ENCODE measurements at places on chromosomes 3 and 15.
A peak's percentile ranks its signal among the peaks of the same experiment; 100 is the strongest.

GRCh38 chr15:73388256-73388781, 19.6 kb upstream of the HCN4 start:
- no peak for DNase-seq

DNA sequence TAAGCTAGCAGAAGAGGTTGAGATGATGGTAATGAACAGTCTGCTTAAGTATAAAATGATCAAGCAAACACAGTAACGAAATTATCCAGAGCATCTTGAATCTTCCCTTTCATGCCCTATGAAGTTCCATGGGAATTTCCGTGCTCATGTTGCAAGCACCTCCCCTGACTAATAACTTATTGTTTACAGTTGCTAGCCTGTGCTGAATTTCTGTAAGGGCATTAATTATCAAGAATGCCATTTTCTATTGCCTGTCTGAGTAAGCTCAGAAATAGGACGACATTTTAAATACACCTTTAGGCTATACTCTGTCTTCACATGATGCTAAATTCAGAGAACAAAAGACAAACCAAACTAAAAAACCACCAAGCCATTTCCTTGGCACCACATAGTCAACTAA, 257.5 kb upstream of the LRTM1 start:
- no peak for DNase-seq

DNA sequence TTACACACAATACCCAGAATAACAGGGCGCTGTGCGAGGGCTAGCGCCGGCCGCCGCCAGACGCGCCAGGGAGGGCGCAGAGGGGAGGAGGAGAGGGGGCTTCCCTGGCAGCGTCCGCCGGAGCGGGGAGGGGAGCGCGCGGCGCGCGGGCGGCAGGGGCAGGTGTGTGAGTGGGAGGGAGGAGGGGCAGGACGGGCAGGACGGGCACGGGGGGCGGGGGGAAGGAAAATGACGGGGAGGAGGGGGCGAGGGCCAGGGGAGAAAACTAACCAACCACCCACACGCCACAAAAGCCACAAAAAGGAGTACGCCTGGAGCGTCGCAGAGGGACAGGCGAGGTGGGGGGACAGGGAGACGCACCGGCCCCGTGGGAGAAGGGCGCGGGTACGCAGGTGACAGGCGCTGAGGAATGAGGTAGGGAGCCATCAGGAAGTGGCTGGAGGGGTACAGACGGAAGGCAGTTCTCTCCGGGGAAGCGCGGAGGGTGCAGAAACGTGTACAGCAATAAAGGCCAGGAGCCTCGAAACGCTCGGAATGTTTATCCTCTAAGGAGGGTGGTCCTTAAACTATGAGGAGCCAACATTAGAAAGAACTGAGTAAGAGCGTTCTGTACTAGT, 610 bp upstream of the SATB1 start:
- DNase-seq = peak; percentile 72

DNA sequence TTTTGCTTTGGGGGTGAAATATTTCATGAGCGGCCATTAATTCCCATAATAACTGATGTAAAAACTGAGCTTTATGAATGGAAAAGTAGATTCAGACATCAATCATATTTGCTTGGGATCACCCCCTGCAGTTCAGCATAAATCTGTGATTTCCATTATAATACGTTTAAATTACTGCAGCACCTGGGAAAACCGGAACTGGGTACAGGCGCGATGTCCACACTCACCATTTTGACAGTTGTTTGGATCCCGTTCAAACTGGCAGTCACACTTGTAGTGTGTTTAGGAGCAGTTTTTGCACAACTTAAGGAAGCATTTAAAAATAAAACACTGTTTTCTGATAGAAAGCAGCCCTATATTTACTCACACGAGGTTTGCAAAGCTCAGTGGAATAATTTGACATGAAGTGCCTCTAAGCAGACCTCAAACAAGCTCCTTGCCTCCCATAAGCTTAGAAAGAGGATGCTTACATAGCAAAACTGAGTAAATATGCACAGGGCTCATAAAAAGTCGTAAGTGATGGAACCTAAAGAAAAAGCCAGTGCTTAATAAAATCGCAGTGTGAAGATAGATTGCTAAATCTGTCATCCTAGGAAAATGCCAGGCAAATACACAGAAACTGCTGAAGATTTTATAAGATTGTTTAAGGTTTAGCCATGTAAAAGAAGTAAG, 377.6 kb downstream of the PTPRG start:
- DNase-seq = no peak

DNA sequence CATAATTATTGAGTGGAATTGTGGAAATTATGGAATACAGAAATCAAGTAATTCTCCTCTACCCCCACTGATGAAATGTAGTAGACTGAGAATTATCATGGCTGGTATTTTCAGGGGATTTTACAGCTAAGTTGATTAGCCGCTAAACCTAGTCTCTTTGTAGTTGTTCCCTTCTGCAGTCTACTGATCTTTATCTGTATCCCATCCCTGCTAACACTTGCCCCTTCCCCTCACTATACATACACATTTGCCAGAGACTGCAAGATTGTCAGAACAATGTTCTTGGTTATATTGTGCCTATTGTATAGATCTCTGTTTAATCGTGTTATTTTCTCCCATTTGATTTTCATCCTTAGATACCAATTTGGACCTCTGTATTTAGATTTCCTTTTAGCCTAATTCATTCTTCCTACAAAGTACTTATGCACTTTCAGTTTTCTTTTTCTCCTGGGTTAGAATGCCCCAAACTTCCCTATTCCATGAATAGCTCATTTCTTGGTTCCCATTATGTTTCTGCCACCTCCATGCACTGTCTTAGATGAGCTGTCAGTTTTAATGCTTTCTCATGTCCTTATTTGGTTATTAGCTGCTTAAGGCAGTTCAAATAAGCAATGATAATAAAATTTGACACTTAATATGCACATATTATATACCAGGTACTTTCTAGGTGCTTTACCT, 86.9 kb downstream of the CDIN1 start:
- DNase-seq = no peak

- DNase-seq = no peak
Measured at GRCh38 chr3:139292711-139293664, 50.8 kb upstream of the MRPS22 start.

GRCh38 chr15:100002086-100002620, 268.9 kb upstream of the LYSMD4 start:
- no peak for DNase-seq

GRCh38 chr3:6220447-6220846, 640.5 kb upstream of the GRM7 start:
- peak; percentile 3 for DNase-seq

GRCh38 chr3:20141851-20142250, 44.2 kb downstream of the SGO1 start:
- DNase-seq = no peak

GRCh38 chr15:59678620-59679019, 10.5 kb downstream of the BNIP2 start:
- DNase-seq = no peak

GRCh38 chr3:52313774-52314188, 2.3 kb upstream of the DNAH1 start:
- DNase-seq = no peak

GRCh38 chr3:177145381-177145780, 51.9 kb downstream of the TBL1XR1 start:
- DNase-seq = no peak

DNA sequence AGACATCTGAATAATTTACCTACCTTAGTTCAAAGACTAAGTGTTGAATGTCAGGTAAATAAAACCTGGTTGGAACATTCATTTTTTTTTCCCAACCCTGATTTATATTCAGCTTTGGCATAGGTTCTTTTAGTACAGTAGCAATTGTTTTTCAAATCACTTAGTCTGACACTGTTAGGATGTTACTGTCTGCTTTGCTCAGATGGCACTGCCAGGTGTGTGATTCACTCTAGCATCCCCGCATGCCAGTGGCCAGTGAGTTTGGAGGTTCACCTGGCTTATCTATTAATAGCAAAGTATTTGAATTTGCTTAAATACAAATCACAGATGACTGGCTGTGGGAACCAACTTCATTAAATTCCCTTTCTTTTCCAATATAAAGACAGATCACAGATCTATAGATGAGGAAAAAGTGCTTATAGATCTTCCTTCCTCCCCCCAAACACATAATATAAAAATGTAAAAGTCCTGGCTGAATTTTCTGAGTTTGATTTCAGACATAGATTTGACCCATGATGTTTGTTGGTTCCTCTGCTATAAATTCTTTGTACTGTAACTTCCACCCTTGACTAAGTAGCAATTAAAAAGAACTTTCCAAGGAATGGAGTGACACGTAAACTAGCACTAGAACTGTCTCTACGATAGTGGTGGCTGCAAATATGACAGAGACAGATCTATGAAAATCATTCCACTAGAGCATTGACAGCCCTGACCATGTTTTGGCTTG, 3.9 kb downstream of the THBS1 start:
- DNase-seq = no peak

GRCh38 chr3:177279118-177279815, 82.0 kb upstream of the TBL1XR1 start:
- DNase-seq = no peak

- DNase-seq = no peak
Measured at GRCh38 chr3:172562871-172563865, 39.9 kb upstream of the TNFSF10 start.

DNA sequence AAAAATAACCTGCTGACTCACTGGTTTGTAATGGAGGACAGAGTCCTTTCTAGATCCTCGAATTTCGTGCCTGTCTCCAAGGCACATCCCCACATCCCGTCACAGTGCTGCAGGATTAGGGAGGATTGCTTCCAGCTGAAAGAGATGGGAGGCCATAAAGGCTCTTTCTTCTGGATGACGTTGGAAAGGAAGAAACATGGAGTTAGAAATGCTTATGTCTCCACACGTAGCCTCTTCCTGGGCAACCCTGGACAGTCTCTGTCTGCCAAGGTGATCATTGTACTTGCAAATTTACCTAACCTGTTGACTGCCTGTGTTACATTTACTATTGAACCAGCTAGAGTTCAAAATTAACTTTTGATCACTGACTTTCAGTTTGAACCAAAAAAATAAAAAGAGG, 27.6 kb upstream of the VILL start:
- no peak for DNase-seq

- no peak for DNase-seq
Measured at GRCh38 chr15:41513506-41514227, at the start of gene LTK. Gene LTK, minus strand, starts transcription at chr15:41513827. Its CDS starts 118 bp downstream, at chr15:41513709.

GRCh38 chr3:40321818-40322217, 12.3 kb downstream of the EIF1B start:
- DNase-seq = no peak

DNA sequence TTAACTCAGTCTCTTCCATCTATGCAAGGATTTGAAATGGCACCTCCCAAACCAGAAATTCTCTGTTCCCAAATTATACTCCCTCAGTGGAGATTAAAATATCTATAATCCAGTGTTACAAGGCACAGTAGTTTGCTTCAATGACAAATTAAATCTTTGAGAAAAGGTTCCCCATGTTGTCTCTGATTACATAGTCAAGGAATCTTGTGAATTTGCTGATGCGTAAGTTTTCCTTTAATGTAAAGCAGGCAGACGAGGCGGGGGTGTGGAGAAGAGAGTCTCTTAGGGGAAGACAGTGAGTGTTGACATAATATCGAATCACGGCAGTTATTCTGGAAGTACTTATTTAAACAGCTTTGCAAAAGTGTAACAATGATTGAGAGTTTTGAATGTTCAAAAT, 236.4 kb upstream of the RARB start:
- DNase-seq = no peak

- no peak for DNase-seq
Measured at GRCh38 chr3:183381179-183381578, 47.2 kb downstream of the MCF2L2 start.

DNA sequence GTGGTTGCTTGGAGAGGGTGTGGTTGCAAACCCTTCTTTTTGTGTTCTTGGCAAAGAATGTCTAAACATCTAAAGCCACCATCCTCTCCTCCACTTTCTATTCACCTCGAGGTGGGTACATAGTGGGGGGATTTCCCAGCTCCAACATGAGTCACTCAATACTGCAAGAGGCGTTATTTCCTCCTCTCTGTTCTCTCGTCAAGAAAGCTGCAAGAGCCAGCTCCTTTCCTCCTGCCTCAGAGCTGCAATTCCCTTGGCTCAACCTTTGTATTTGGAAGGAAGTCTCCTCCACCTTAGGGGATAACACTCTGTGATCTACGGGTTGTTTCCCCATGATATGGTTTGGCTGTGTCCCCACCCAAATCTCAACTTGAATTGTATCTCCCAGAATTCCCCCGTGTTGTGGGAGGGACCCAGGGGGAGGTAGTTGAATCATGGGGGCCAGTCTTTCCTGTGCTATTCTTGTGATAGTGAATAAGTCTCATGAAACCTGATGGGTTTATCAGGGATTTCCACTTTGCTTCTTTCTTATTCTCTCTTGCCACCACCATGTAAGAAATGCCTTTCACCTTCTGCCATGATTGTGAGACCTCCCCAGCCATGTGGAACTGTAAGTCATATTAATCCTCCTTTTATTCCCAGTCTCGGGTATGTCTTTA, 138.4 kb downstream of the PLCL2 start:
- no peak for DNase-seq

GRCh38 chr3:159200176-159200575, 398.3 kb downstream of the MFSD1 start:
- DNase-seq = peak; percentile 69

DNA sequence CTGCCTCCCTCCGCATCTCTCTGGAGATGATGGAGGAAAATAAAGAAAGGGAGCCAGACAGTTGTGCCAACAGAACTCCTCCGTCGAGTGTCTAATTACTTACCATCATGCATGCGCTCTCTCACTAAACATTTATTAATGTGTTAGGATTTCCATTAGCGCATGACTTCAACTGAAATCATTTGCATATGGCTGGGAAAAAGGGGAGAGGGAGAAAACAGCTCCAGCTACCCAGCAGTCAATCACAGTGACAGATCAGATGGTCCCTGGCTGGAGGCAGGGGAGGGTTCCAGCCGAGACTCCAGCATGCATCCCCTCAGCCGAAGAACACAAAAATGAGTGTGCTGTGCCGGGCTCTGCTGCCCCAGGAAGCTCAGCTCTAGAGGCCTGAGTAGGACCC, 6.8 kb upstream of the RHO start:
- DNase-seq = no peak

DNA sequence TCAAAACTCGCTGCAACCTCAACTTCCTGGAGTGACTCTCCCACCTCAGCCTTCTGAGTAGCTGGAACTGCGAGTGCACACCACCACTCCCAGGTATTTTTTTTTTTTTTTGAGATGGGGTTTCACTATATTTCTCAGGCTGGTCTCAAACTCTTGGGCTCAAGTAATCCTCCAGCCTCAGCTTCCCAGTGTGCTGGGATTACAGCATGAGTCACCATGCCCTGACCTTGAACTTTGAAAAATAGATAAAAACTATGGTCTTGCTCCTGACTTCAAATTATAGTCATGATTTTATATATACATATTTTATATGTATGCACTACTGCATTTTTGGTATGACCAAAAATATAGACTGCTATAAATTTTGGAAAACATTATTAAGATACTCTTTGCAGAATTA, 6.9 kb upstream of the PLSCR5 start:
- DNase-seq = no peak

GRCh38 chr15:57769266-57769665, 62.8 kb downstream of the POLR2M start:
- no peak for DNase-seq

- DNase-seq = no peak
Measured at GRCh38 chr3:143307613-143308183, 188.1 kb downstream of the CHST2 start.

Measured in Kasumi-1 (cell line).